ENCODE measurements at places on chromosomes 13 and 19.
A peak's percentile ranks its signal among the peaks of the same experiment; 100 is the strongest.

- DNase-seq, result no peak
Measured at GRCh38 chr13:100273552-100273951, 184.7 kb downstream of the PCCA start.

- no peak for DNase-seq
Measured at GRCh38 chr19:40165362-40165937, 25.8 kb upstream of the MAP3K10 start.

DNA sequence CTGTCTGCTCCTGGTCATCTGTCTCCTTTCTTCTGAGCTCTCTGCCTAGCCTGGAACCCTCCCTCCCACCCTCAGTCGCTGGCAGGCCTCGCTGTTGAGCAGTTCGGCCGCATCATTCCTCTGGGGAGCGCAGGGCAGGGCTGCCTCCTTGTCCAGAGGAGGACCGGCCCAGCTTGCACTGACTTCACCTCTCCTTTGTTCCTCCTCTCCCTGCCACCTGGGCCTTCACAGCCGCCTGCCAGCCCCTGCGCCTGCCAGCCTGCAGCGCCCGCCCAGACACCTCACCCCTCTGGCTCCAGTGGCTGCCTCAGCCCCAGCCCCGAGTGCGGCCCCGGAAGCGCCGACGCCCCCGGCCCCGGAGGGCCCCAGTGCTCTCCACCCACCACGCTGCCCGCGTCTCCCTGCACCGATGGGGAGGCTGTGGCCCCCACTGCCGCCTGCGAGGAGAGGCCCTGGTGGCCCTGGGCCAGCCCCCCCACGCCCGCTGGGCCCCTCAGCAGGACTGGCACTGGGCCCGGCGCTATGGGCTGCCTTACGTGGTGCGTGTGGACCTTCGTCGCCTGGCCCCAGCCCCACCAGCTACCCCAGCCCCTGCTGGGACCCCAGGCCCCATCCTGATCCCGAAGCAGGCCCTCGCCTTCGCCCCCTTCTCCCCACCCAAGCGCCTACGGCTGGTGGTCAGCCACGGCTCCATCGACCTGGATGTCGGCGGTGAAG is 7.2 kb downstream of the KMT5C start:
- DNase-seq, result no peak

DNA sequence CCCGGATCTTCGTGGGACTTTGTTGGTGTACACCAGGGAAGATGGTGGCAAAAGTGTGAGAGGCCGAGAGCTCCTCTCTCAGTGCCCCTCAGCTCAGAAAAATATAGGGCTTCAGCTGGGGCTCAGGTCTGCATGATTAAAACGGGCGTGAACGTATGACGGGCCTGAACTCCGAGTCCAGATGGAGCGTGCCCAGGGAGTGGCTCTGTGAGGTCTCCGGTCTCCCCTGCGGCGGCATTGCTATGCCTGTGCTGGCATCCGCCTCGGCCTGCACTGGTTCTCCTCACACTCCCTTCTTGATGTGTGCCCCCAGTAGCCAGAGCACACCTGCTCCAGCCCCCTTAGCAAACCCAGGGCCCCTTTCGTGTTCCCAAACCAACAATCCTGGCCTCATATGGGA is 82.0 kb downstream of the TEX29 start:
- DNase-seq, result no peak

DNA sequence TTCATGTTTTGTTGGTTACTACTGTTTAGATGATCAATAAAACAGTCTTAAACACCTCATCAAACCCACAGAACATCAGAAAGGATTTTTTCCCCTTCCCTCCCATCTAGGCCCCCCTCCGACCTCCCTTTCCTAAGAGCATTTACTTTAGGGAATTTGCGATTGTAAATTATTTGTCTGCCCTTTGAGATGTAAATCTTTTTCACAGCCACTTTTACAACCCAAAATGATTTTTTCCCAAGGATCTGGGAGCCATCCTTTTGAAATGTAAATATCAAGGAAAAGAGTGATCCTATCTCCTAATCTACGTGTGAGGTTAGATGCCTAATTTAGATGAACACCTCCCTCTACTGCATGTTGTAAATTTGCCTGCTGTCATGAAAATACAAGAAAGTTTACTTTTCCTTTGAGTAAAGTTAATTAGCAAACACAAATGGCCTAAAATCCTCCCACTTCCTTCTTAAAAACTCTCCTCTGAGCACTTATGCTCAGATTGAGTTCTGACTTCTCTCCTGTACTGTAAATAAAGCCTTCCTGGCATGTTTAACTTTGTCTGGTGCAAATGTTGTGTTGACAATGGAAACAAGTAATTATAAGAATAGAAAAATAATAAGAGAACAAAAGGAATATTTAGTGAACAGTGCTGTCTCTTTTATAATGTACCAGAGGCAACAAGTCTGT is 1646.9 kb upstream of the SPRY2 start:
- no peak for DNase-seq

DNA sequence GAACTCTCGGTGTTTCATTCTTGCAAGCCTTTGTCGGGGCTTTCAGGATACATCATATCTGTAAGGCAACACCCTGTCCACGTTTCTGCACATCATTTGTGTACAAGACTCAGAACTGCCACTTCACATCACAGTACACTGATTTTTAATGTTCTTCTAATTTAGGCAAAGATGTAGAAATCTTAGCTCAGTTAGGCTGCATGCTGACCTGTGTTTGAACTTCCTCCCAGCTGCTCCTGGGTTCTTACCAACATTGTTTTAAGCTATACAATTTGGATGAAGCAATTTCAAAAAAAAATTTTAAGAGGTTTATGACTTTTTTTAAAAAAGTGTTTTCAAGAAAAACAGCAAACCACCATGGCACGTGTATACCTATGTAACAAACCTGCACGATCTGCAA is 1047.9 kb upstream of the SLC10A2 start:
- DNase-seq, result no peak

DNA sequence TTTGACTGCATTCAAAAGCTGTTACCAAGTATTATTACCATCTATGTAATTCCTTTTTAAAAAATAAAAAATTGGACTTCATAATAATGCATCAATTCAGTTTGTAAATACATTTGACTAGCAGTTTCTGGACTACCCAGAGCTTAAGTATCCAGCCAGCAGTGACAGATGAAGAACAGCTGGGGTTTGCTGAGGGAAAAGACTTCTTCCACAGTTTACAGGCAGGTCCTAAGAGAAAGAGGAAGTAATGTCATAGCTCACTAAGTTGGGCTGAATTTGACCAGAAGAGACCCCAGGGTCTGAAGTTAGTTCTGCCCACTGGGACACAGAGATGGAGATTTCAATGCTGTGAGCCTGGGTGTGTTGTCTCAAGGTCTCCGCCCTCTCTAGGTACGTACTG is 96.4 kb downstream of the MBNL2 start:
- no peak for DNase-seq

- no peak for DNase-seq
Measured at GRCh38 chr19:33601583-33601982, 20.2 kb upstream of the CHST8 start.

- DNase-seq, result peak; percentile 95
Measured at GRCh38 chr13:102800145-102801041, 1.5 kb downstream of the BIVM start.

DNA sequence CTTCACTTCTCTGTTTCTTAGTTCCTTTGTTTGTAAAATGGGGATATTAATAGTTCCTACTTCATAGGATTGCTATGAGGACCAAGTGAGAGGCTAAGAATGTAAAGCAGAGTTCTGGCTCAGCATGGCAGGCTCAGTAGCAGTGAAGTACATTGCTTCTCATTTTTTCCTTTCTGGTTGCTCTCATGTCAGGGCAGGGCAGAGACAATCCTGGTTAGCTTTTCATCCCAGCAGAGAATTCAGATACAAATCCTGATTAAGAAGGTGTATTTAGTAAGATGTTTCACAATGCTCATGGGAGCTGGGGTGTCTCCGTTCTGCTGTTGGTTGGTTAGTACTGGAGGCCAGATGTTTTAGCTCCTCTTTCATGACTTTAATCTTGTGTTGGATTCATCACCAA is 42.9 kb downstream of the WASF3 start:
- DNase-seq, result no peak

DNA sequence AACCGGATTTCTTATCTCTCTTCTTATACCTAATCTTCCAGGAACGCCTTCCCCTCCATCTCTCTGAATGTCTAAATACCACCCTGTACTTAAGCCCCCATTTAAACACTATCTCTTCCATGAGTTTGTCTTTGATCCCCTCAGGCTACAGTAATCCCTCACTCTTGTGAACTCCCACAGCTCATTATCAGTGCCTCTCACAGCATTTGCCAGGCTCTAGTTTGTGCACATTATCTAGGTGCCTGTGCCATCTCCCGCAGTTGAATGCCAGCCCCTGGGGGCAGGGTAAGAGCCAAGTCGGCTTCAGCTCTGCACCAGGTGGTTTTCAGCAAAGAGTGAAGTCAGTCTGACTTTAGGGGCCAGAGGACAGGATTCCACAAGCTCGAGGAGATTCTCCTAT is 71.4 kb downstream of the FREM2 start:
- DNase-seq, result no peak

- DNase-seq, result no peak
Measured at GRCh38 chr13:113078902-113079780, 26.4 kb upstream of the F7 start.

- DNase-seq, result no peak
Measured at GRCh38 chr13:73657821-73658540, 476.2 kb downstream of the KLF12 start.

- no peak for DNase-seq
Measured at GRCh38 chr19:28614634-28615545, 598.1 kb downstream of the UQCRFS1 start.

DNA sequence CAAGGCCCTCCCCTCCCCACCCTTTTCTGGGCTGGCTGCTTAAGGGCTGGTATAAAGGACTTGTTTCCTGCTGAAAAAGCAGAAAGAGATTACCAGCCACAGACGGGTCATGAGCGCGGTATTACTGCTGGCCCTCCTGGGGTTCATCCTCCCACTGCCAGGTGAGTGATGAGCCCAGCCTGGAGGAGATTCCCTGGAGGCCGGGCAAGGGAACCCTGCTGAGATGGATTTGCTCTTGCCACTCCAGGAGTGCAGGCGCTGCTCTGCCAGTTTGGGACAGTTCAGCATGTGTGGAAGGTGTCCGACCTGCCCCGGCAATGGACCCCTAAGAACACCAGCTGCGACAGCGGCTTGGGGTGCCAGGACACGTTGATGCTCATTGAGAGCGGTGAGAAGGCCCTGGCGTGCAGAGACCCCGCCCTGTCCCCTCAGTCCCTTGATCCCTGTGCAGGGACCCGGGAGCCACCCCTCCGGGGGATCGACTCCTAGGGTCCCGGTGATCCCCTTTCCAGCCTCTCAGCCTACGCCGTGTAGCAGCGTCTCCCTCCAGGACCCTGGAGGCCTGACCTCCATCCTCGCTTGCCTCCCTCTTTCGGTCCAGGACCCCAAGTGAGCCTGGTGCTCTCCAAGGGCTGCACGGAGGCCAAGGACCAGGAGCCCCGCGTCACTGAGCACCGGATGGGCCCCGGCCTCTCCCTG is at the start of gene CD177:
Gene CD177 (plus strand): TSS at position 81 of the 699 bp plus-strand sequence. CDS start 29 bp downstream, at position 110.
- no peak for DNase-seq

GRCh38 chr13:97883396-97883795 is 70.1 kb upstream of the IPO5 start:
- no peak for DNase-seq

- DNase-seq, result no peak
Measured at GRCh38 chr13:29883941-29884518, 33.6 kb upstream of the UBL3 start.

GRCh38 chr19:13788991-13789390 is 6.3 kb upstream of the ZSWIM4 start:
- DNase-seq, result no peak

GRCh38 chr19:39829702-39830275 is 4.2 kb downstream of the DYRK1B start:
- no peak for DNase-seq

GRCh38 chr13:106691341-106691740 is 123.4 kb upstream of the ARGLU1 start:
- DNase-seq, result no peak

DNA sequence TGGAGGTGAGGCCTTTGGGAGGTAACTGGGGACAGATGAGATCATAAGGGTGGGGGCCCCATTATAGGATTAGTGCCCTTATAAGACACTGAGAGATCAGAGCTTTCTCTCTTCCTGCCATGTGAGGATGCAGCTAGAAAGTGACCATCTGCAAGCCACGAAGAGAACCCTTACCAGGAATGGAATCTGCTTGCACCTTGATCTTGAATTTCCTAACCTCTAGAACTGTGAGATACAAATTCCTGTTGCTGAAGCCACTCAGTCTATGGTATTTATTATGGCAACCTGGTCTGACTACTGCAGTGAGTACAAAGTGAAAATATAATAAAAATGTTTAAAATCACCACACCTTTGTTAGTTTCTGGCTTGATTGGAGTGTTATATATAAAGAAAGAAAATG is 388.0 kb downstream of the LMO7 start:
- no peak for DNase-seq

- no peak for DNase-seq
Measured at GRCh38 chr13:33743438-33744368, 74.2 kb upstream of the RFC3 start.

- DNase-seq, result no peak
Measured at GRCh38 chr13:78806457-78806856, 147.5 kb upstream of the OBI1 start.

DNA sequence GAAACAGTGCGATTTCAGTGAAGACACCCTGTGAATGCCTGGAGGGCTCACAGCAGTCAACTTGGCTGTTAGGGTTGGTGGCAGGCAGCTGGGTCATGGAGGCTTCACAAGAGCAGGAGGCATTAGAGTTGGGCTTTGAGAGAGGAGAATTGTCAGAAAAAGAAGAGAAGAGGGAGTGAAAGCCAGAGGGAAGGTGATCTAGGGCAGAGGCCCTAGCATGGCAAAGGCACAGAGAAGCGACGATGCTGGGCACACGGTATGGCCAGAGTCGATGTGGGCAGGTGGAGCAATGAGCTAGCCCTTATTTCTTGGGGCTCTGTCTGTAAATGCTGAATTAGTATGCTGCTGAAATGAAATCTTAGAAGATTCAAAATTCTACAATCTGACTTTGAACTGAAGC is 52.6 kb upstream of the OLFM4 start:
- peak; percentile 64 for DNase-seq

DNA sequence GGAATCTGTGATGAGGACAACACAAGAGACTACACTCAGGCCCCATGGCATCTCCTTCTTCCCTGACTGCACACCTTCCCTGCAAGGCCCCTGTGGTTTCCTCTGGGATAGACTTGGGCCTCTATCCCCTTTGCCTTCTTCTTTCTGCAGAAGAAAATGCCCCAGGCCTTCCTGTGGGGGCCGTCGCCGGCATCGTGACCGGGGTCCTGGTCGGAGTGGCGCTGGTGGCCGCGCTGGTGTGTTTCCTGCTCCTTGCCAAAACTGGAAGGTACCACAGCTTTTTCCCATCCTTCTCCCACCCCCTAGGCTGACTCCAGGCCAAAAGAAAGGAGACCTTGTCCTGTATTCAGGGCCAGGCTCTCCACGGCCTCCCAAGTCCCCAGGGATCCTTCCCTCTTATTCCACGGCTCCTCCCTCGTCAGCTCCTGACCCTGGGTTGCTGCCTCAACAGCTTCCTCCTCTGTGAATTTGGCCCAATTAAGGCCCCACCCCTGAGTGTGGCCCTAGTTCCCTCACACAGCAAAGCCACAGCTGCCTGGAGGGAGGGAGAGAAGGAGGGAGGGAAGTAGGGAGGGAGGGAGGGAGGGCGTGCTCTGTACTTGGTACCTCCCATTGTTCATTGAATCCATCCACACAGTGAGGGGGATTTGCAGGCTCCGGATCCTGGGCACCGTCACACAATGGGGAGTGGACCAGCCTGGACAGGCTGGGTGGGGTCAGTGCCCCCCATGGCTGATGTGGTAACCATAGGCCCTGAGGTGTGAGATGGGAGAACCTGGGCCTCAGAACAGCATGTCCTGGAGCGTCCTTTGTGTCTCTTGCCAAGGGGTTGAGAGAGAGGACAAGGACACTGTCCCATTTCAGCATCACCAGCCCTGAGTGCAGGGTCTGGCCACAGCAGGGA is 12.5 kb downstream of the CEACAM3 start:
- no peak for DNase-seq

Measured in osteocyte (in vitro differentiated cells).